ENCODE measurements at places on chromosomes 1 and 21.

- no peak for DNase-seq
Observed at GRCh38 chr21:15333951-15334350, 269.2 kb upstream of the NRIP1 start.

GRCh38 chr1:60571811-60572210, 498.2 kb upstream of the C1orf87 start:
- DNase-seq = peak; percentile 56

- no peak for DNase-seq
Observed at GRCh38 chr1:54013393-54014008, 4.5 kb downstream of the LDLRAD1 start.

DNA sequence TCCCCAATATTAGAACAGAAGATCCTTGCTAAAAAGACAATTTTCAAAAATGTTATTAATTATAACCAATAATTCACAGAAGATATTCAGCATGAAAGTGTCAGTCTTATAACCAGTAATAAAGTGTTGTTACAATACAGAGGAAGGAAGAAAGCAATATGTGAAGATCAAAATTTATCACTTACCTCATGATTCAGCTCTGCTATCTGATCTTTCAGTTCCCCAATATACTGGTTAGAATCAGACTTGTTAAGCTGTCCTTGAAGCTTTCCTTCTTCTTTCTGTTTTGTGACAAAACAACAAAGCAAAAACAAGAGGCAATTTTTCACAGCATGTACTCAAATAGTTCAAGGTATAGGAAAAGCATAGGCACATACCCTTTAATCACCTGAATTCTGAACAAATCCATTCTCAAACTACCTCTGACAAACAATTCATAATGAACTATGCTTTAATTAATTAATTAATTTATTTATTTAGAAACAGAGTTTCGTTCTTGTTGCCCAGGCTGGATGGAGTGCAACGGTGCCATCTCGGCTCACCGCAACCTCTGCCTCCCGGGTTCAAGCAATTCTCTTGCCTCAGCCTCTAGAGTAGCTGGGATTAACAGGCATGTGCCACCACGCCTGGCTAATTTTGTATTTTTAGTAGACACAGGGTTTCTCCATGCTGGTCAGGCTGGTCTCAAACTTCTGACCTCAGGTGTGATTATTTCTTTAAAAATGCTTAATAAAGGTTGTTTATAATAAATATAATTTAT, 76.9 kb upstream of the GFI1 start:
- no peak for DNase-seq

DNA sequence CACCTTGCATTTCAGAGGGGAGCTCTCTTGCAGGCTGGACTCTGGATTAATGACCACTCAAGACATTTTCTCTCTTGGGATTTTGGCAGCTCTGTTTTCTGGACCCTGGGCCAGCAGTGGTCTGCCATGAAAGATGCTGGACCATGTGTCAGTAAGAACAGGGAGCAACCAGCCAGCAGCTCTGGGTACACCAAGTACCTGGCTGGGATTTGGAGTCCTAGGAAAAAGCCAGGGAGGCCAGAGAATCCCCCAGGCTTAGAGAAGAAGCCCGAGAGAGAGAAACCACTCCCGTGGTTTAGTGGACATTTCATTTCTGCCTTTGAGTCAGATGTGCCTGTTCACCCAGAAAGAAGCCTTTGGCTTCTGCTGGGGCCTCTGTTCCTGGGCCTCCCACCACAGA, 2.5 kb downstream of the NFASC start:
- DNase-seq = no peak

DNA sequence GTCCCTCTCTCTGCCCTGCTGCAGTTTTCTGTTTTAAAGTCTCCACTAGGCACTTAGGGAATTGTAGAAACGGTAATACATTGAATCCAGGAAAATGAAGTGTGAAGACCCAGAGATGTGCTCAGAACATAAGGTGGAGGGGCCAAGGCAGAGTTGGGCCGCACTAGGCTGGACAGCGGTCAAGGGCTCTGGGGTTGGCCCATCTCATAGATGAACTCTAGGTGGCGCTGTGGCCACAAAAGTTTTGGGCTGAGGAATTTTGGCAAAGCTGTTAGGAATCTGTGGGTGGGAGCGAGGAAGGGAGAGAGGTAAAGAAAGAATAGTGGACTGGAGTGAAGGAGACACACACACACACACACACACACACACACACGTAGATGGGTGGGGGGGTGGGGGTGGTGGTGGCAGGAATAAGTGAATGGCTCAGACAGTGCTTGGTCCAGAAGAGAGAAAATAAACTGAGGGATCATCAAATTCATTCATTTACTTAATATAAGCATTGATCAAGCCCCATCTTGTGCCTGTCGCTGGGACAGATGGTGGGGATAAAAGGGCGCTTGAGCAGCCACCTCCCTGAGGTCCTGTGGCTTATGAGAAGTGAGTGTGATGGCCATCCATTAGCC, 258.5 kb downstream of the TRABD2B start:
- DNase-seq = no peak

DNA sequence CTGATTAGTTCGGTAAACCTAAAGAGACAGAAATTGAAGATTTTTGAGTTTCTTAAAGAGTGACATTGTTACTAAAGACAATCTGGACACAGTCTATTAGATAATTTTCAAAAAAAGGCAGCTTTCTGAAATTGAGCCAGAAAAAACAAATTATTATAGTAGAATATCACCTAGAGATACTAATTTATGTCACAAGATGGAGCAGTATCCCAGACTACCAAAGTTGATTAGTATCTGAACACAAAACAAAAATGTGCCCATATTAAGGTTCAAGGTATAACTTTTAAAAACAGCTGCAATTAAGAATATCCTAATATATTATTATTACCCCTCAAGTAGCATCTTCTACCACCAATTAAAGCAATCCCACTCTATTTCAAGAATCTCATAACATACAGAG, 40.5 kb upstream of the SYT2 start:
- no peak for DNase-seq

GRCh38 chr1:81974883-81975555, 174.3 kb downstream of the ADGRL2 start:
- no peak for DNase-seq
